ENCODE measurements at places on chromosomes 1 and 21.

DNA sequence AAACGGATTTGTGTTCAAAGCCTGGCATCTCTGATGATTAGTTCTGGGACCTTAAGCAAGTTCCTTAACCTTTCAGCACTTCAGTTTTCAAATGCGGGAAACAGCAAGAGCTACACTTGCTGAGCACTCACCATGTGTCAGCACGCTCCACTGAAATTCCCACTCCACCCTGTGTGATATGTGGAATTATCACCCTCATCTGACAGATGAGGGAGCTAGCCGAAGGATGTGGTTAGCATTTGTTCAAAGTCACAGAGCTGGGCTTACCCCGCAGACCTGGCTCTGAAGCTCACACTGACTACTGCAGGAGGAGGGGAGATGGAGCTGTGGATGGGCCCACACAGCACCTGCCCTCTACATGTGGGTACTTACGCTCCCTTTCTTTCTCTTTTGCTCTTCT is 29.1 kb downstream of the IL12RB2 start:
- DNase-seq, result no peak

GRCh38 chr21:39083377-39084008 is 99.8 kb downstream of the PSMG1 start:
- DNase-seq, result peak; percentile 28

DNA sequence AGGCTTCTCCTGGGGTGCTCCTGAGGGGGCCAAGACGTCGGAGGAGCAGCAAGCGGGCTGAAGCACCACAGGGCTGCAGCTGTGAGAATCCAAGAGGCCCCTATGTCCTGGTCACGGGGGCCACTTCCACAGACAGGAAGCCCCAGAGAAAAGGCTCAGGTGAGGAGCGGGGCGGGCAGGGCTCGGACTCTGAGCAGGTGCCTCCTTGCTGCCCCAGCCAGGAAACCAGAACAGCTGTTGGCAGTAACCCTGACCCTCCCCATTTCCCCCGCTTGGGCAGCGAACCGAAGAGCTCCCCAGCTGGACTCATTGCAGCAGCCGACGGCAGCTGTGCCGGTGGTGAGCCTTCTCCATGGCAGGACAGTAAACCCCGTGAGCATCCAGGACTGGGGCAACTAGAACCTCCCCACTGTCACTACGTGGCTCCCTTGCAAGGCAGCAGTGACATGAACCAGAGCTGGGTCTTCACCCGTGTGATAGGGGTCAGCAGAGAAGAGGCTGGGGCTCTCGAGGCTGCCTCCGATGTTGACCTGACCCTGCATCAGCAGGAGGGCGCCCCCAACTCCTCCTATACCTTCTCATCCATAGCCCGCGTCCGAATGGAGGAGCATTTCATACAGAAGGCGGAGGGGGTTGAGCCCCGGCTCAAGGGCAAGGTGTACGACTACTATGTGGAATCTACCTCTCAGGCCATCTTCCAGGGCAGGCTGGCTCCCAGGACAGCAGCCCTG is 625 bp downstream of the KLHDC7A start:
- DNase-seq, result no peak

GRCh38 chr1:41343790-41344699 is 17.2 kb upstream of the FOXO6 start:
- peak; percentile 30 for DNase-seq

GRCh38 chr1:58735586-58735985 is 35.7 kb upstream of the MYSM1 start:
- DNase-seq, result no peak

GRCh38 chr1:100239961-100240360 is 9.7 kb downstream of the DBT start:
- DNase-seq, result no peak

DNA sequence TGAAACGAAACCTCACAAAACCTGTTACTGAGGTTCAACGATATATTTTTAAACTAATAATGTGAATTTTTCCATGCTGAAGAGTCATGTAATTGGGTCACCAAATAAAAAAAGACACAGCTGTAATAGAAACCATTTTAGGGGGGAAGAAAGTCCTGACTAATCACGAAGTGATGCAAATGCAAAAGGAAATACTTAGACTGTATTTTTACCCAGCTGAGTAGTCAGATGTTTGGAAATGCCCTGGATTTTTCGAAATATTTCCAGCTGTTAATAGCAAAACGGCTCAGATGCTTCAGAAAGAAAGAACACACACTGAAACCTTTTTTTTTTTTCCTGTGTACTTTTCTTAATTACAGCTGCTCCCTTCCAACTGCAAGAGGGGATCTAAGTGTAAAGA is 210.3 kb downstream of the SETD4 start:
- DNase-seq, result no peak

GRCh38 chr1:60989749-60990713 is 92.3 kb upstream of the NFIA start:
- no peak for DNase-seq

- DNase-seq, result peak; percentile 54
Measured at GRCh38 chr1:25642574-25643108, 26.1 kb downstream of the MAN1C1 start.

GRCh38 chr21:35423709-35424108 is 374.6 kb upstream of the RUNX1 start:
- DNase-seq, result no peak

DNA sequence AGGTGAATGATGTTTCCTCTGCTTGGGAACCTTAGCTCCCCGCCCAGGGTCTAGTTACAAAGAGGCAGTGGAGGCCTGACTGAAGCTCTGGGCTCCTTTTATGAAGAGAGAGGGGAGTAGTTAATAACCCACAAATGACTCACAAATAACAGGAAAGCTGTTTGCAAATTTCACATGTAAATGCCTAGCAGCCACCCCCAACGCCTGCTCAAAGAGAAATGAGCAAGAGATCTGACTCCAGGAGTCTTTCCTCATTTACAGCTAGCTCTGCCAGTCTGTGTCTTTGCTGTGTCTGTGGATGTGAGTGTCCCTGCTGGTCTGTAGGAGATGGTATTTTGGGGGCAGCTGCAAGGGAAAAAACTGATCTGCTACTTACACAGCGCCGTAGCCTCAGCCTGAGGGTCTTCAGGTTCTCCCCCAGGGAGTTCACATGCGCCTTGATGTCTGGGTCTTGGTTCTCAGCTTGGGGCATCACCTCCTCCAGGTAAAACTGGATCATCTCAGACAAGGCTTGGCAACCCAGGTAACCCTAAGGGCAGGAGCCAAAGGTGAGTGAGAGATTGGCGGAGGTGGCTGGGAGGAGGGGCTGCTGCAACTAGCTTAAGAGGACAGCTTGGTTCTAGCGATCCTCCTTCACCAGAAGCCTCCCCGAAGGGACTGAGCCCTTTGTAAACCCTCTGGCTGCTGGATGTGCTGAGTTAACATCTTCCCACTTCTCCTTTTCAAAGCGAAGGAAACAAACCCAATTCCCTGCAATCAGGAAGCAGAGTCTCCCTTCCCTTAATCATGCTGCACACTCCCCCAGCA is at the start of gene IL19:
Gene IL19, plus strand, starts transcription at position 243 of the 807 bp plus-strand sequence. CDS start 65,890 bp downstream, outside the sequence.
- DNase-seq, result peak; percentile 86

- peak; percentile 79 for DNase-seq
Measured at GRCh38 chr1:2255420-2256369, 27.6 kb downstream of the SKI start.

- DNase-seq, result no peak
Measured at GRCh38 chr1:236429715-236430274, 35.7 kb downstream of the EDARADD start.

GRCh38 chr1:28039341-28039740 is 49.1 kb downstream of the EYA3 start:
- DNase-seq, result no peak

DNA sequence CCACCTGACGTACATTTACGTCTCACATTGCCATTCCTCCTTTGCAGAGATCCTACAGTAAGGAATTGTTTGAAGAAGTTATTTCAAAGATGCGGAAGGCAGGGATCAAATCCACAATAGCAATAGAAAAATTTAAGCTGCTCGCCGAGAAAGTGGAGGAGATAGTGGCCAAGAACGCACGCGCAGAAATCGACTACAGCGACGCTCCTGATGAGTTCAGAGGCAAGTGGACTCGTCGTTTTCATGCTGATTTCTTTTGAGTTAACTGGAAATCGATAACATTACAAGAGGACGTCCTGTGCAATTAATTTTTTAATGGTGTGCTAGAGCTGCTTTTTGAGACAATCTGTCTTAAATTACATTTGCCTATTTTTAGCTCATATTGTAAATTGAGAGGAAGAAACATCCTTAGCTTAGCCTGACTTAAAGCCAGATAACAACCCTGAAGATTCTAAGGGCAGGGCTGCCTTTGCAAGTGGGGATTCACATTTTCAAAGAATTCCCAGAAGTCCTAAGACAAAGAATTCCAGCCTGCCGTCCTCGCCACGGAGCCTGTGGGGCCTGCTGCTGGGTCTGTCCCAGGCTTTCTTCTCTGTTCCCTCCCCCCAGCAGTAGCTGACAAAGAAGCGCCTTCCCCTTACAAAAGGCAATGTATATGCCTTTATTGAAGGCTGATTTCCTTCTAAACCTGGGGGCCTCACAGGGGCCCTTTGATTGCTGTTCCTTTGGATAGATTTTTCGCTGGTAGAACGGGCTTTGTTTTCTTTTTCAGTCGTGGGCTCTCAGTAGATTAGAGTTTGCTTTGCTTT is 31.6 kb upstream of the KIF1B start:
- no peak for DNase-seq

DNA sequence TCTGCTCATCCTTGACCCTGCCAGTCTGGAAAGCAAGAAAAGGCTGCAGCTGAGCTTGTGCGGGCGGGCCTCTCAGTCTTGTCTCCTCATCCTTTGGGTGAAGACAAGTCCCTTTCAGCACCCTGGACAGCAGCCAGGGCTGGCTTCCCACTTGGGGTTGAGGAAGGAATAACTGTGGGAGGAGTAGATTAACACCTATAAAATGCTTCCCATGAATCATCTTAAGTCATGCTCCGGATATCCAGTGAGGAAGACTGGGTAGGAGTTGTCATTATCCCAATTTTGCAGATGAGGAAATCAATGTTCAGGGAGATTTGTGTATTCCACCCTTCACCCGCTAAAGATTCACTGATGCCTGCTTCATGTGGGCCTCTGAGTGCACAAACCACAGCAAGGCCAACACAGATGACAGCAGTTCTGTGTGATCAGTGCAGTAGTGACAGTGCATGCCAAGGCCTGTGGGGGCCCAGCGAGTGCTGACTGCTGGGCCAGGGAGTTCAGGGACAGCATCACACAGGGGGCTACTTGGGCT is 20.1 kb upstream of the COL16A1 start:
- DNase-seq, result peak; percentile 64

DNA sequence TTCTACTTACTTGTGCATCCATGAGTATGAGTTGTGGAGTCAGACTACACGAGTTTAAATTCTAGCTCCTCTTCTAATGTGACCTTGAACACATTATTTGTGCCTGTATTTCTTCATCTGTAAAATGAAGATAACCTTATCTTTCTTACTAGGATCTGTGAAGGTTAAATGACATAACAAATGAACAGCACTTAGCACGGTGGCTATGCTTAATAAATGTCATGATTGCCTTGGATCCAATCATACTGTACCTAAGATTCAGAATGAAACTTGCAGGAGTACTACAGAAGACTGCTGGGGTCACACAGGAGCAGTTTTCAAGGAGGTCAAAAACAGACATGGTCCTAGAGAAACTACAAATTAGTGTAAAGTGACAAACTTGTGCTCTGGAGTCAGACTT is 22.2 kb upstream of the ALG14 start:
- DNase-seq, result no peak

GRCh38 chr1:185268352-185268751 is 48.7 kb downstream of the IVNS1ABP start:
- no peak for DNase-seq

- no peak for DNase-seq
Measured at GRCh38 chr1:88341447-88341846, 342.6 kb upstream of the PKN2 start.

- DNase-seq, result no peak
Measured at GRCh38 chr1:193125369-193125768, 3.5 kb downstream of the CDC73 start.

- peak; percentile 13 for DNase-seq
Measured at GRCh38 chr1:233278631-233279030, 16.9 kb downstream of the PCNX2 start.

GRCh38 chr1:58996341-58997059 is 212.7 kb upstream of the JUN start:
- no peak for DNase-seq

- DNase-seq, result no peak
Measured at GRCh38 chr1:6257541-6258069, 3.3 kb downstream of the GPR153 start.

DNA sequence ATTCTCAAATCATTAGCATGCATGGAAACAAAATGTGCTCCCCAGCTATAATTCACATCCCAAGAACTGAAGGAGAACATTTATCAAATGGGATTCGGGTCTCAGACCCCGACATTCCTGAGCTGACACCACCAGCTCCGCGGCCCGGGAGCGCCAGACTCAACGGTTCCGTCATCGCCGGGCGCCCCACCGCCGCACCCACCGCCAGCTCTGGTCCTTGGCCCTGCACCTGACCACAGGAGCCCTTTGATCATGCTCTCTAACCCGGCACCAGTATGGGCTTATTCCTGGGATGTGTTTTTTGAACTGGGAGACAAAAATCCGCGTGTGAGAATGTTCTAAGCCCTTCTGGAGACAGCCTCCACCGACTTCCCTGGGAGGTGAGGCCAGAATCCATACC is 43.6 kb downstream of the HLCS start:
- DNase-seq, result no peak

DNA sequence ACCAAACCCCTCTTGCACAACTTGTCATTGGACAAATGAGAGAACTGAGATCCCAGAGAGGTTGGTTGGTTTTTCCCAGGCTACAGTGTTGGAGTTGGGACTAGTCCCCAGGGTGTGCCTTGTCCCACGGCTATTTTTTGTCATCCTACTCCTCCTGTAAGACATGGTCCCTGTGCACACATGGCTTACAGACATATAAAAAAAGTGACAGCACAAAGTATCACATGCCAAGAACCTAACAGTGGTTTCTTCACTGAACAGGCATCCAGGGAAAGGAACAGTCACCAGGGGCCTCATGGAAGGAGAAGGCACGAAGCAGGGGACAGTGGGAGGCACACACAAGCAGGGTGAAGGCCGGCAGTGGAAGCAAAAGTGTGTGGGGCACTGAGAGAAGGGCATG is 36.5 kb downstream of the SERBP1 start:
- DNase-seq, result no peak

- no peak for DNase-seq
Measured at GRCh38 chr1:20980051-20980450, 192.9 kb upstream of the HP1BP3 start.

DNA sequence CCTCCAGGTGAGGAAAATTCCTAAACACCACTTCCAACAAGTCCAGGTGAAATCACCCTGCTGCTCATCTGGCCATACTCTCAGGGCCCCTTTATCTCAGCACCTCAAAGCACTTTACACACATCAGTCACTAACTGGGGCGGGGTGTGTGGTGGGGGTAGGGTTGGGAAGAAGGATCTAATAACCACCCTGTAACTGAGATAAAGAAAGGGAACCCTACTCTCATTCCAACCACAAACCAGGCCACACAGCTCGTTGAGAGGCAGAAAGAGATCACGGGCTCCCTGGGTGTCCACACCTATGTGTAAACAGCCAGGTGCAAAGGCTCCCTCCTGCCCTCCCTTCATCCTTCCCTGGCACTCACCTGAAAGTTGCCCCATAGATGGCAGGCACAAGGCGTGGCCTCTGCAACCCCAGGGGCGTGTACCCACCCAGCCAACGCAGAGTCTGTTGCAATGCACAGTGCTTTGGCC is 20.4 kb downstream of the GPR161 start:
- no peak for DNase-seq

Measured in NB4 (cell line).